ENCODE measurements at places on chromosomes 11 and 22.

DNA sequence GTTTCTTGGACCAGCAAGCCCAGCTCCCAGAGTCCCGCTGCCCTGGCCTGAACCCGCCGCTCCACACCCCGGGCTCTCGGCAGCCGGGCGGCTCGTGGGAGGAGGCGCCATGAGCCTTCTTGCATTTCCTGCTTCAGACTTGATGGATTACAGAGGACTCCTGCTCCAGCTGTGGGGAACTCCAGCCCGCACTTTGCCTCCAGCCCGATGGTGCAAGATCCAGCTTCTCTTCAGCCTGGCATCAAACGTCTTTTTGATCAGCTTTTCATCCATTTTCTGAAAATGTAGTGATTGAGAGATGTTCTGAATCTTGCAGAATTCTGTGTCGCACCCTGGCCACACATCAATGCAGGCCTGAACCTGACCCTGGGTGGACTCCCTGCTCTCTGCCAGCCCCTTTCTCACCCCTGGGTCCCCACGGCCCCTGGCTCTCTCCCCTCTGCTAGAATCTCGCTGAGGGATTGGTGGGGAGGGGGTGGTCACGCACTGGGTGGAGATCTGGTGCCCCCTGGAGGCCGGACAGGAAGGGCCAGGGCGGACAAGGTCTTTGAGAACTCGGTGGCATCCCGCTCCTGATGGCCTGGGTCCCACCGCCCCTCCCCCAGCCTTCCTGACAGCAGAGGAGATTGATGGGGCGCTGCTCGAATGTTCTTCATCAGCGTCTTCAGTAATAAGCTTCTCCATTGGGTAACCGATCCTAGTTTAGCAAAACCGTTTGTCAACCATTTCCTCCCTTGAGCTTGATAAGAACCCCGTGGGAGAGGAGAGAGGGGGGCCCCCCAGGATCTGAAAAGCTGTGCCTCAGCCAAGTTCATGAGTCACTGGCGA is 12.1 kb upstream of the NFAM1 start:
- DNase-seq, result peak; percentile 73

- no peak for DNase-seq
These were observed 132.2 kb downstream of the ST3GAL4 start for GRCh38 chr11:126487711-126488110.

GRCh38 chr11:128965485-128965884 is 22.8 kb upstream of the TP53AIP1 start:
- no peak for DNase-seq

DNA sequence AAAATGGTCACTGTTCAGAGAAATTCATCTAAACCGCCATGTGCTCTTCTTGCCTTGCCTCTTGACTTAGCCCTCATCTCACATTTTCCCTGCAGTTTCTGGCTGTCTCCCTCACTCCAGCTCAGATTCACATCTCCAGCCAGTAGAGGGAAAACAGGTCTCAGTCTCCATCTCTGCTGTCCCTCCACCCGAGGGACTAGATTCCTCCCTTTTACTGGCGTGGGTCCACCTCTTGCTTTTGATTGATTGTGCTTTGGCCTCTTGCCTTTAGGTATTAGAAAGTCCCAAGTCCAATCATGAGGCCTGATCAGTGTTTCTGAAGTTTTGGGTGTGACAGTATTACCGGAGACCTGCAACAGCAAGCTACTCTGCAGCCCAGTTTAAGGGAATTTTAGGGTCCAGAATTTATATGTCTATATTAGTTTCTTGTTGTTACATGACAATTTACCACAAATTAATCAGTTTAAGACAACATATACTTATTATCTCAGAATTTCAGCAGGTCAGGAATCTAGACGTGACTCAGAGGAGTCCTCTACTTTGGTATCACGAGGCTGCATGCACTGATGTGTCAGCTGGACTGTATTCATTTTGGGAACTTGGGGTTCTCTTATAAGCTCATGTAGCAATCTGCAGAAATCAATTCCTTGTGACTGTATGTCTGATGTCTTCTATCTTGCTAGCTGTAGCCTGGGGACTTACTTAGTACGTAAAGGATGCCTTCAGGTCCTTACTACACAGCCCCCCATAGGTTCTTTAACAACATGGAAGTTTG is 805.2 kb upstream of the CCDC90B start:
- DNase-seq, result peak; percentile 18

DNA sequence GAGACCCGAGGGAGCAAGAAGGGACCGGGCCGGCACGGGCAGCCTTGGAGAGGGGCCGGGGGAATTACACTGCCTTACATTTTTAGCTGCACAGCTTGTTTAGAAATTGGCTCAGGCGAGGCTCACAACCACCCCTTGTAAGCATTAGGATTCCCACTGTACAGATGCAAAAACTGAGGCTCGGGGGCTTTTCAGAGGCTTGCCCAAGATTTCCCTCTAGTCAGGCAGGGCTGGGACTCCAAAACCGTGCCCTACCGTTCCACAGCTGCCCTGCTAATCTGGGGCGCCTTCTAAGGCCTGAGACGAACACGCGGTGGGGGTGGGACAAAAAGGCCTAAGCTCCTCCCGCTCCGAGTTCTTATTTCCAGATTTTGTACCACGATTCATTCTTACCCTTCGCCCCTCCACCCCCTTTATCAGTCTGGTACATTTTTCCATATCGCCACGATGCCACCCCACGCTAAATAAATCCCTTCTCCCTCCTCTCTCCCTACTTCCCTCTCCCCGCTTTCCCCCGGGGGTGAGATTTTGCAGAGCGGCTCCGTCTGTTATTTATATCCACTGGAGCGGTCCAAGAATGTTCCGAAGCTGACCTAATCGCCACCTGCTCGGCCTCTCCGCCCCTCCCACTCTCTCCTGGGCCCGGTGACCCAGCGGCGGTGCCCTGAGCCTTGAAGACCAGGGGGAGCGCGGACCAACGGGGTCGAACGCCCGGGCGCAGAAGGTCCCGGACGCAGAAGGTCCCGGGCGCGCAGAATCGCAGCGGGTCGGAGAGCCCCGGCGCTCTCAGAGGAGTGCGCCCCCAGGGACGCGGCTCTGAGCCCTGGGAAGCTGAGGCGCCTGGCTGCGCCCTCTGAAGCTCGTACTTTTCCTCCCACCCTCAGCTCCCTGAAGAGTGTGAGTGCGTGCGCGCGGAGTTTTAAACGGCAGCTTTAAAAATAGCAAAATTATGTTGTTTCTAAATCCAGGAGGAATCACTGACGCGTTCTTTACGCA is 764 bp upstream of the PACSIN3 start:
- no peak for DNase-seq

- no peak for DNase-seq
These were observed 12.7 kb downstream of the TMEM41B start for GRCh38 chr11:9301720-9302119.

DNA sequence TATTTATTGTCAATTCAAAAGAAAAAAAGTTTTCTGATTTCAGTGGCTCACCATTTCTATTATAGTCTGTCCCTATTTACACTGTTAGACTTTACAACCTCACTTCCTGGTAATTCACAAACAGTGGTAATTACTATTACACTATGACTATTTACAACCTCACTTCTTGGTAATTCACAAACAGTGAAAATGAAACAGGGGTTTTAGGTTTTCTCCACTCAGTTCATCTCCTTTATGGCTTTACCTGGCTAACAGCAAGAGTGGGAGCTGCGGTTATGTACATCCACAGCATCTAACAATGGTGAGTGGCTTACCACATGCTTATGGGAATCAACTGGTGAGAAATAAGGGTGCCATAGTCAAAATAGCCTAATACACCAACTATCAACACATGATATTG is 166.4 kb downstream of the CASP12 start:
- no peak for DNase-seq

- peak; percentile 21 for DNase-seq
These were observed 36.1 kb upstream of the OR8B8 start for GRCh38 chr11:124481365-124482323.

GRCh38 chr22:31628969-31629708 is 32.9 kb downstream of the PISD start:
- no peak for DNase-seq

DNA sequence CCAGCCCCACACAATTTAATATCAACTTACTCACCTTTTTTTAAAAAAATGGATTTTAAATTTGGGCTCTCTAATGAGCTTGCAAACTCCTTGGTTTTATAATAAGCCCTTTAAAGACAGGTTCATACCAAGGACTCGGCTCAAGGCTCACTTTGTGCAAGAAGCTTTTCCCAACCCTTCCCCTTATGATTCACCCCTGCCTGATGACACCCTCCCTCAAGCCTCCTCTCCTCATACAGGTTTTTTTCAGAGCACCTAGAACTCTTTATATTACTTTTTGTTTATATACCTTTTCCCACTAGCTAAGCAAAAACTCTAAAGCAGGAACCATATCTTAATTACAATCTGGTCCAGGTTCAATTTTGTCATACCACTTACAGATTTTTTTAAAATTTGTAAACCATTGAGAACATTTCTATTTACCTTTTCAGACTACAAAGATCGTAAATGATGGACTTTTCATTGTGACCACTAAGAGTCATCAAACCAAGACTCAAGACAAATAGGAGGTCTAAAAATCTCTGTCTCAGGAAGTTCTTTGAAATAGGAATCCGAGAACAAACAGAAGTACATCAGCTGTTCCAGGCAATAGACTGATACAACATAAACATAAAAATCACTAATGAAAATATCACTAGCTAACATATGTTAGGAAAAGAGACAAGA is 13.1 kb upstream of the EXPH5 start:
- no peak for DNase-seq

- no peak for DNase-seq
These were observed 51.4 kb upstream of the ADORA2A start for GRCh38 chr22:24376002-24376401.

DNA sequence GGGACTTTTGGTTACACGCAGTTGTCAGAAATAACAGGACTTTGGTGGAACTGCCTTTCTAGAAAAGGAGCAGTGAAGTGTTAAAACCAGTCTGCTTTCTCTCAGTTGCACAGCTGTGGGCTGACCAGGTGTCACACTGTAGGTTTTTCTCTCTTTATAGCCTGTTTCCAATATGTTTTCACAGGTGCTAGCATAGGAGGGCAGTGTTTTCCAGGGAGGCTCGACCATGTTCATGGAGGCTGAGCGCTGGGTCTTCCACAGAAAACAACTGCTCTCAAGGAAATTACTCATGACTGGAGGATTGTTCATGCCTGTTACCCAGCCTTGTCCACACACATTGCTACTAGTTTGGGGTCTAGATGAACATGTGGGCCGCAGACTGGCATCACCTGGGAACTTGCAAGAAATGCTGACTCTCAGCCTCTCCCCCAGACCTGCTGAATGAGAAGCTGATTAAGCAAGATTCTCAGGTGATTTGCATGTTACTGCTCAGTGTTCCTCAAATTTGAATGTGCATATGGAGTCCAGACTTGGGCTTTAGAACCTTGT is 157.7 kb downstream of the MAML2 start:
- DNase-seq, result no peak

DNA sequence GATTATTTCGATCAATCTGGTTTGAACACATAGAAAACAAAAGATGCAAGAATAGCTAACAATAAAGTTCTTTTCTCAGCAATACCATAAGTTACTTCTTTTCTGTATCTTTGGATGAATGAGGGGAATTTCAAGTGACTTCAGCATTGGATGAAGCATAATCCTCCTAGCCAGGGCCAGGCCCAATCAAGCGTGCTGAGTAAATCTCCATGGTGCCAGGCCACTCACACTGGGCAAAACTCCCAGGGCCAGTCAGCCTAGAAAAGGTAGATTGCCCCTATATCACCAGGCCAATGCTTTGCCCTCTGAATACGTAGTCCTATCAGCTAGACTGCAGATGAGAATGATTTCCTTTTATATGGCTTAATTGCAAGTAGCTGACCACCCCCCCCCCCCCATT is 6.0 kb downstream of the CNTF start:
- DNase-seq, result peak; percentile 58

- DNase-seq, result peak; percentile 94
These were observed at the start of gene MIEF1 for GRCh38 chr22:39502109-39502788. Gene MIEF1 (plus strand): TSS chr22:39502290. CDS start chr22:39511295, 9,005 bp downstream.

GRCh38 chr22:29872144-29872893 is 10.7 kb upstream of the MTMR3 start:
- no peak for DNase-seq

- no peak for DNase-seq
These were observed 37.9 kb downstream of the PIK3C2A start for GRCh38 chr11:17169876-17170275.

GRCh38 chr11:120714438-120714837 is 202.9 kb downstream of the GRIK4 start:
- DNase-seq, result no peak

GRCh38 chr11:120709808-120710207 is 198.3 kb downstream of the GRIK4 start:
- DNase-seq, result no peak

DNA sequence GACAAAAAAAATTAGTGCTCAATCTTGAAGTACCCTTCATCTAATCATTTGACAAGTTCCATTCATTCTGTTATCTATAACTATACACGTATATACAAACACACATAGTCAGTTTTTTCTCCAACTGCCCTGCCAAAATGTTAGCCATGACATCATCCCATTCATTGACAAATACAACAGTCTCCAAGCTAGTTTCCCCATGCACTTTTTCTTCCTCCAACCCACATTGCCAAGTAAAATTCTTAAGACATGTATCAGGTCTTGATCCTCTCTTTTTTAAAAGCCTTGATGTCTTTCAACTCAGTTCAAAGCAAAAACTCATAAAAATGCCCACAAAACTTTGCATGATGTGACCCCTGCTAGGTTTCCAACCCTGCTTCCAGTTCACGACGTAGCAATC is 58.1 kb downstream of the DDI1 start:
- DNase-seq, result no peak

DNA sequence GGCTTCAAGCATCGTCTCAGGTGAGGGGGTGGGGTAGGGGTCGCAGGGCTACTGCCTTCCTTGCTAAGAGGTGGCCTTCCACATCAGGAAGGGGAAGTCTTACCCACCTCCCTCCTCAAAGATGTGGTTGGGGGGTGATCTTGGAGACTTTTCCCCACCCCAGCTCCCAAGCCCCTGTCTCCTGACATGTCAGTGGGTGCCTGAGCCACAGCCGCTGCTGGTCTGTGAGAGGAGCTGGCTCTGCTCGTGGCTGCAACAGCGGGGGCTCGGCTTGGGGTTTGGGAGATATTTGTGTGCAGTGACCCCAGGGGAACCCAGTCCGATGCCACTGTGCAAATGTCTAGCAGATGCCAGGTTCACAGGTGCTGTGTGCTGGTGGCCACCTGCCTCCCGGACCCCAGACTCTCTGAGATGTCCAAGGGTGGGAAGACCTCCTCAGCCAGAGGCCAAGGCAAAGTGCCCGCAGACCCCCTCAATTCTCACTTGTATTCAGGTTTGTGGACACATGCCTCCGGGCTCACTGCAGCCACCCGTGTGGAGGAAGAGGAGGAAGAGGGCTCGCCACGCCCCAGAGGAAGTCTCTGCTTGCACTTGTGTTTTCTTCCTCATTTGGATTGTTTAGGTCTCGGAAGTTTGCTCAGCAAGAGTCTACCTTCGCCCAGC is 1.9 kb downstream of the KCNQ1 start:
- no peak for DNase-seq

DNA sequence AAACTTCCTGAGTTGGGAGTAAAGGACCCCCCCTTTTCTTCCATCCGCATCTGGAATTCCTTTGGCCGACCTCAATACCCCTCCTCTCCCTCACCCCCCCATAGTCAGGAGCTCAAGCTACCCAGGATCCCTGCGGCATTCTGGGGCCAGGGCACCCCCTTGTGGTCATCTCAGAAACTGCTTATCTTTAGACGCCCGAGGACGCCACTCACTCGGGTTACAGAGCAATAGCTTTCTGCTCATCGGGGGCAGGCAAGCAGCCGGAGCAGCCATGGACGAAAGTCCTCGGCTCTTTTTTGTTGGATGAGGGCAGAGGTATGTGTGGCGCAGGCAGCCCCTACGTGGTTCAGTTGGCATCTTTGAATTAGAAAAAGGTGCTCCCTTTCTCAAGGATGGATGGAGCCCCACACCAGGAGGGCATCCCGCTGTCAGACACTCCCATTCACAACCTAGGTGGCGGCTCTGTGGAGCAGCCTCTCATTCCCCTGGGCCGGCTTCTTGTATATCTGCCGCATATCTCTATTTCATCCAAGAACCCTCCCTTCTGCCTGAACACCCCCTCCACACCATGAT is 2.3 kb downstream of the C1QTNF5 start:
- no peak for DNase-seq

Data from nucleus accumbens (tissue), 56 donors.